ENCODE measurements at places on chromosomes 16 and 17.

- DNase-seq: no peak
These were observed 18.5 kb downstream of the ITPRIPL2 start for GRCh38 chr16:19132255-19132654.

- DNase-seq: no peak
These were observed 114.5 kb downstream of the GAS7 start for GRCh38 chr17:10083864-10084263.

GRCh38 chr16:70661534-70661917 is 15.2 kb downstream of the IL34 start:
- DNase-seq: no peak

DNA sequence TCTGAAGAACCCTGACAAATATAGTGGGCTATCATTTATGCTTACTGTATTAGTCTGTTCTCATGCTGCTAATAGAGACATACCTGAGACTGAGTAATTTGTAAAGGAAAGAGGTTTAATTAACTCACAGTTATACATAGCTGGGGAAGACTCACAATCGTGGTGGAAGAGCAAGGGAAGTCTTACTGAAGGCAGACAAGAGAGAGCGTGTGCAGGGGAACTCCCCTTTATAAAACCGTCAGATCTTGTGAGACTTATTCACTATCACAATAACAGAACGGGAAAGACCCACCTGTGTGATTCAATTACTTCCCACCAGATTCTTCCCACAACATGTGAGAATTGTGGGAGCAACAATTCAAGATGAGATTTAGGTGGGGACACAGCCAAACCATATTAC is 526.8 kb upstream of the GOT2 start:
- DNase-seq: no peak

- DNase-seq: no peak
These were observed 8.8 kb upstream of the CPNE2 start for GRCh38 chr16:57083485-57084126.

DNA sequence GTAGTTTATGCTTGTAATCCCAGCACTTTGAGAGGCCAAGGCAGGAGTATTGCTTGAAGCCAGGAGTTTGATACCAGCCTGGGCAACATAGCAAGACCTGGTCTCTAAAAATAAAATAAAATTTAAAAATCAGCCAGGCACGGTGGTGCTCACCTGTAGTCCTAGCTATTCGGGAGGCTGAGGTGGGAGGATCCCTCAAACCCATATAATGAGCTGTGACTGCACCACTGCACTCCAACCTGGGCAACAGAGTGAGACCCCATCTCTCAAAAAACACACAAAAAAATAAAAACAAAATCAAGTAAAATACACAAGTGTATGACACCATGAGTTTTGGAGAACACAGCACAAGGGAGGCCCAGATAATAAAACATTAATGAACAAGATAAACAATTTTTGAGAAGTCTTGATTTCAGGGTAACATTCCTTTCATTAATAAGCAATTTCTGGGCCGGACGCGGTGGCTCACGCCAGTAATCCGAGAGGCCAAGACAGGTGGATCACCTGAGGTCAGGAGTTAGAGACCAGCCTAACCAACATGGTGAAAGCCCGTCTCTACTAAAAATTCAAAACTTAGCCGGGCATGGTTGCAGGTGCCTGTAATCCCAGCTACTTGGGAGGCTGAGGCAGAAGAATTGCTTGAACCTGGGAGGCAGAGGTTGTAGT is 17.9 kb downstream of the PRPSAP1 start:
- DNase-seq: no peak

DNA sequence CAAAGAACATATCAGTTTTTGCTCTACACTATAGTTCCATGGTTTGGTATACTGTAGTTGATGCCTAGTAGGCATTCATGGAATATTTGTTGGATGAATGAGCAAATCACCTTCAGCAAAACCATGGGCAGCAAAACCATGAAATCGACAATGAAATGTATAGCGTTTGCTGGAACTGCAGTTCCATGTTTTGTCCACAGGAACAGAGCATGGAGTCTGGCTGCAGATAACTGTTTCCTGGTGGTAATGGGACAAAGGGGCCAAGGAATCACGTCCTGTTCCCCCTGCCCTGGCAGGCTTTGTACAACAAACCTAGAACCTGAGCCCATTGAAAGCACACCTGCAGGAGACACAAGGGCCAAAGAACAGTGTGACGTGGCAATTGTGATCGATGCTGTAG is 101.1 kb downstream of the USP31 start:
- no peak for DNase-seq

GRCh38 chr16:31868691-31869167 is 4.9 kb upstream of the ZNF267 start:
- DNase-seq: peak; percentile 76

DNA sequence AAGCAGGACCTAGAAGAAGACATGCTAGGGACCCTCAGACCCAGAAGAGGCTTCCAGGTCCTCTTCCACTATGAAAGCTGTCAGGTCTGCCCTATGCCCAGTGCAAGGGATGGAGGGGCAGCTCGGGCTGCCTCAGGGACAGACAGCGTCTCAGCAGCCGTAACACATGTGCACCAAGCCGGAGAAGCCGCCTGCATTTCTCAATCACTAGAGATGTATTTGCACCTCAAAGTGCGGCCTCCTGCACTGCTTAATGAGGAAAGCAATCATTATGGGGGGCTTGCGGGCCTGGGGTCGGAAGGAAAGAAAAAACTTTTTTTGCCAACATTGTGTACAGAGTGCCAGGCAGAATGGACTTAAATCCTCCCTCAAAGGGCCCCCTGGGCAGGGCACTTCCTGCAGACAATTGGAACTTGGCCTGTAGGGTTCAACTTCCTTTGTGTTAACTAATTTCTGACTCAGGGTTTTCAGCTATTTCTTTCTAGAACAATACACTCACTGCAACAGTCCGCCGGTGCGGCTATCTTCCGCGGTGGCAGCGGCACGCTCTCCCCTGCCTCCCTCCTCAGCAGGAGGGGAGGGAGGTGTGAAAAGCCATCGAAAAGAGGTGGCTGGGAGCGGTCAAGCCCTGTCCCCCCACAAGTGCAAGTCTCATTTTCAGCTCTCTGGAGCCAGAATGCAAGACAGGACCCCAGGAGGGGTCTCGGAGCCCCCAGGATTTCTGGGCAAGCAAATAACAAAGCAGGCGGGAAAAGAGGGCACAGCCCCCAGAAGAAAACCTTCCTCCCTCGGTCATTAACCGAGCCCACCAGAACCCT is 101.2 kb downstream of the ZNF423 start:
- DNase-seq: no peak

DNA sequence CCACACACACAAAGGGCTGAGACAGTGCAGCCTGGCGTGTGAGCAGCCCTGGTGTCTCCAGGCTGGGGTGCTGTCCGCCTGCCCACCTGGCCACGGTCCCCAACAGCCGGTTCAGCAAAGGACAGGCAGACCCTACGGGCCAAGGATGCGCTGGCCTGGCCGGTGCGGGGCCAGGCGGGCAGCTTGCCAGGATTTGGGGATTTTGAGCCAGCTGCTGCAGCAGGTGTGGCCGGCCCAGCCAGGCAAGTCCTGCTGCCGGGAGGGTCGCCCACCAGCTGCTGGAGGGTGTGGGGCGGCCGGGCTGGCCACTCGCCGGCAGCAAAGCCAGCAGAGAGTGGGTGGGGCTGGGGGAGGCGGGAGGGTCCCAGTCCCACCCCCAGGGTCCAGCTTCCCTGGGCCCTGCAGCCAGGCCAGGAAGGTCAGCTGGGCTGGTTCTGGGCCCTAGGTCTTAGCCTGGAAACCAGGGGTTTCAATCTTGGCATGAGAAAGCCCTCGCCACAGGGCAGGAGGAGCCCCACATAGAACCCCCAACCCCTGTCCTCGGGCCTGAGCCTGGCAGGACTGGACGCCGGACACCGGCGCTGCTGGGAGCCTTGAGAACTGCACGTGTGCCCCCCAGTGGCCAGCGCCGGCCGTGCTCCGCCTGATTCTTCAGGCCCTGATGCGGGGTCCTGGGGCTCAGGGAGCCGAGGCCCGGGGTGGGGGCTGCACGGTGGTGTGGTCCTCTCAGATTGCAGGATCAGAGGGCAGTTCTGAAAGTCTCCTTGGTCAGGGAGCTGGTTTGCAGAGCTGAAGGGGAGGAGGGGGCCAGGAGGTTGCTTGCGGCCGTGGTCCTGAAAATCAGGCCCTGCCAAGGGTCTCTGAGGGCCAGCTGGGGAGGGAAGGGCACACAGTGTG is 17.6 kb upstream of the SSTR5 start:
- DNase-seq: peak; percentile 46
